ENCODE measurements at places on chromosomes 5 and 9.

GRCh38 chr5:129906177-129906887 lies 2.1 kb downstream of the CHSY3 start:
- no peak for DNase-seq

- no peak for DNase-seq
Observed at GRCh38 chr5:123186771-123187170, 97.7 kb downstream of the PRDM6 start.

GRCh38 chr5:28914297-28914696 lies 1875.9 kb upstream of the CDH9 start:
- no peak for DNase-seq

DNA sequence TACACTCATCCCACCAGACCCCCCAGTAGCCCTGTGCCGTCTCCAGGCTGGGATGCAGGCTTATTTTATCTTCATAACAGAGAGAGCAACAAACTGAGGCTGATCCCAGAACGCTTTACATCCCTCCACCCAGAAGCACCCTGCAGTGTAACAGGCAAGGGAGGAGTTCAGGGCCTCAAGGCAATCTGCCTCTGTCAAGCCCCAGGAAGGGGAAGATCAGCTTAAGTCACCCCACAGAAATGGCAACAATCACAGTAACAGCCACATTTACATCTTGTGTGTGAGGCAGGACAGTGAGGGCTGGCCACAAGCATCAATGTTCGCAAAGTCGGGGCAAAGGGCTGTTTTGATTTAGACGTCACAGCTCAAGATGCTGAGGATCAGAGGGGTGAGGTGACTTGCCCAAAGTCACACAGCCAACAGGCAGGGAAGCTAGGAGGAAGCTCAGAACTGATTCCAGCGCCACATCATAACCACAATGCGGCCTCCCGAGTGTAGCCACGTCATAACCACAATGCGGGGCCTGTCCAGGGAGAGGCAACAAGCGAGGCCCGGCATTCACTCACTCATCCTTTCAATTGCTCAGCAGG lies 14.4 kb downstream of the STK10 start:
- DNase-seq, result peak; percentile 41

DNA sequence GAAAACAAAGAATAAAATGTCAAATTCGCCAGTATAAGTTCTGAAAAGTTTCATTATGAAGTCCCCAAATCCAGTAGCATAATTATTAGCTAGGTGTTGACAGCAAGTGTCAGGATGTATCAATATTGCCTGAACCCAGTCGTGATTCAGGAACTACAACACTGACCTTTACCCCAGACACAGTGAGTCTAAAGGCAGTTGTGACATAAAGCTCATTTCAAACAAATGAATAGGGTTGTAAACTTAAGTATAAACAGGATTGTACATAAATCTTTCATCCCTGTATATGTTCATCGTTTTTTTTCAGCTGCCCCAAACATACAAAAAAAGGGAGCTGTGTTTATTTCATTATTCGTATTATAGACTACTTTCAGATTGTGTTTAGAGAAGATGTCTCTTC lies 385.7 kb downstream of the PLK2 start:
- no peak for DNase-seq

- no peak for DNase-seq
Observed at GRCh38 chr5:172733131-172733973, 37.6 kb downstream of the DUSP1 start.

- DNase-seq, result no peak
Observed at GRCh38 chr5:145681216-145681615, 153.9 kb downstream of the PRELID2 start.

DNA sequence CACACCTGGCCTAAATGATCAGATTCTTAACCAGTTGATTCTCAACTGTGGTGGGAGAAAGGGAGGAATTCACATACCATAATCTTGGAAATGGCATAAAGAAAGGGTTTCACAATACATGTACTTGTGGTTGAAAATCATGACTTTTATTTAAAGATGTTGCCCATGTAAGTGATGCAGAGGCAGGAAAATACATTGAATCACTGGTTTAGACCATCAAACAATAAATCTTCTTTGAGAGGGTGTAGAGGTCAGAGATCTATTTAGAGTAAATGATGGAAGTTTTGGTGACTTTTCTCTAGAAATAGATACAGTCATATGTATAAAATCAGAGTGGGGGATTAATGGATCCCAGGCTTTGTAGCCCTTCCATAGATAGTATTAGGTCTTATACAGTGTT lies 15.4 kb downstream of the NDUFS4 start:
- DNase-seq, result no peak

DNA sequence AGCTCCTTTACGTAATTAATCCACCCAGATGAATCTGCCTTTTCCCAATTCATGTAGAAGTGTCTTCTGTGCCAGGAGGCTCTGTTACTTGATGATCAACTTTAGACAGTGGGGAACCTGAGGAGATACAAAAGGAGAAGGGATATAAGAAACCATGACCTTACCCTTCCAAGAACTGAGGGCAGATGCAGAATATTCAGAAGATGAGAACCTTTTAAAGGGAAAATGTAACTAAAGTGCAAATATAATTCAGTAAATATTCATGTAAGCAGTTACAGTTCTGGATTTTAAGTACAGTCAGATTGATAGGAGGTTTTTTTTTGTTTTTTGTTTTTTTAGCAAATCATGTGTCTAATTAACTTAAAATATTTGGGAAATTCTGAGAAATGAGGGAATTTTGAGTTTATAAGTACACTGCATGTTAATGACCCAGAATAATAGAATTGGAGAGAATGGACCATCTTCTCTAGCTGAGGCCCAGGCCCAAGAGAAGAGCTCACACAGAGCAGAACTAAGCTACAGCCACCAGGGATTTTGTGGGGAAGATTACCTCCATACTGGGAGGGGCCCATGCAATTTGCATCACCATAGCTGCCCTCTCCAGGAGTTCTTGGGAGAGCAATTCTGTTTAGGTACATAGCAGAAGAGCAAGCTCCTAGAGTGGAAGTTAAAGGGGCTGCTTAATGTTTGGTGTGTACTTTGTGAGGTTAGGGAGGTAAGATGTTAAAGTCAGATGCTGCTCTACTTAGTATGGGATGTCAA lies 61.5 kb downstream of the SV2C start:
- DNase-seq, result no peak

- no peak for DNase-seq
Observed at GRCh38 chr9:4714266-4715016, 26.6 kb downstream of the AK3 start.

DNA sequence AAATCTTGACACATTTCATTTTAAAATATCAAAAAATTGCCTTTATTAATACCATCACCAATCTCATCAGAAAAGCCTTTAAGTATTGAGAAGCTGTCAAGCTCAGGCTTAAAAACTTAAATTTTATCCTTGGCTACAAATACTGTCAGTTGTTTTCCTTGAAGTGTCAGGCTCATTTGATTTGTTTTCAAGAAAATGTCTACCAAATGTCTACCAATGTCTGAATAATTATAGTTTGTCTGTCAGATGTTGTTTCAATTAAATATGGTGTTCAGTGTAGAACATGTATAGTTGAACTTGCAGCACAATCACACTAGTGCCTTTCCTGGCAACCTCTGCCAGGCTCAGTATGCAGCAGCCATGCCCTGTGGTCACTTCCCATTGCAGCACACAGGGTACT lies 455.2 kb upstream of the ADAMTS16 start:
- no peak for DNase-seq

- DNase-seq, result no peak
Observed at GRCh38 chr5:77337246-77337645, 126.8 kb downstream of the PDE8B start.

DNA sequence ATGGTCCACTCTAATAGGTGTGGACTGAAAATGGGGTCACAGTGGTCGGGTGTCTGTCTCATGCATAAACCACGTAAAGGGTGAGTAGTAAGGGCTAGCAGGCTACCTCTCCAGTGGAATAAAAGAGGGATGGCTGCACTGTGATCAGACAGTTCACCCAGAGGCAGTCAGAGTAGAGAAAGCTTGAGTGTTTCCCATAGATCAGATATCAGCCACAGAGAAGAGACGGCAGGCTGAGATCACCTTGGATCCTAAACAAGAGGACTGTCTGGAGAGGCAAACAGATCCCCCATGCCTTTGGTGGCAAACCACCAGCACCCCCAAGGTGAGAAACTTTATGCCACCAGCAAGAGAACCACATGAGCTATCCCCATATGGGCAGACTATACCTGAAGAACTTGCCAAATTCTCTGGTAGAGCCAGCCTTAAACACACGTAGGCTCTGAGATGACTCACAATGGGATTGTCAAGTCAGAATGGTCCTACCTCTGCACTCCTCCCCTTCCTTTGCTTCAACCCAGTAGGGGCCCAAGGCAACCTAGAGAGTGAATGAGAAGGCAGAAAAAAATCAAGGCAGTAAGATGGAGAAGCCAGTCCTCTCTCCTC lies 205.2 kb upstream of the MAP3K1 start:
- no peak for DNase-seq

DNA sequence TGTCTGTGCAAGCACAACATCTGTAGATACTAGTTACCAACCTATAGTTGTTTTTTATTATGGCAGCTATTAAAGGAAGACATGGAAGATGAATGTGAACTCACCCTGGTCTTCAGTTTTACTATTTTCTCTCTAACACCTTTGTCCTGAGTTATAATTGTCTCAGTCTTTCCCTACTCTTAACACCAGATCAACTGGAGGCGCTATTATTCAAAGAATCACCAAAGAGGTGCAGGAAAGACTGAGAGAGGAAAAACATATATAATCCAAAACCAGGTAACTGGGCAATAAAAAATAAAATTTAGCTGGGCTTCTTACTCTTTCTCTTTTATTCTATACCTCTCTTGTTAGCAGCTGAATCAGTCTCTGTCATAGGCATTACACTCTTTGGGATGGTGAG lies 134.2 kb upstream of the C6 start:
- no peak for DNase-seq

DNA sequence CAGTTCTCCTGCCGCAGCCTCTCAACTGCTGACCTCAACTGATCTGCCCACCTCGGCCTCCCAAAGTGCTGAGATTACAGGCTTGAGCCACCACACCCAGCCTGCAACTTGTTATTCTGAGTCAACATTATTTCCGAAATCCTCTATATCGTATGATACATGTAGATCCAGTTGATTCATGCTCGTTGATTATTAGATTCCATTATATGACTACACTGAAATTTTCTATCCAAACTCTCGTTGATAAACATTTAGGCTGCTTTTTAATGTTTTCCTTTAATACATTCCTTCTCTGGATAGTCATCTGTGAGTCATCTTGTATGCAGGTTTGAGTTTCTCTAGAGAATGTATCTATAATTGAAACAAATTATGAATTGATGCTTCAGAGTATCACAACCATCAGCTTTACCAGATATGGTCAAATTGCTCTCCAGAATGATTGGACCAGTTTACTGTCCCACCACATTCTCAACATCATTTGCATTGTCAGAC lies 4.1 kb downstream of the CDK7 start:
- no peak for DNase-seq

GRCh38 chr5:51983161-51983560 lies 599.9 kb downstream of the ISL1 start:
- no peak for DNase-seq

DNA sequence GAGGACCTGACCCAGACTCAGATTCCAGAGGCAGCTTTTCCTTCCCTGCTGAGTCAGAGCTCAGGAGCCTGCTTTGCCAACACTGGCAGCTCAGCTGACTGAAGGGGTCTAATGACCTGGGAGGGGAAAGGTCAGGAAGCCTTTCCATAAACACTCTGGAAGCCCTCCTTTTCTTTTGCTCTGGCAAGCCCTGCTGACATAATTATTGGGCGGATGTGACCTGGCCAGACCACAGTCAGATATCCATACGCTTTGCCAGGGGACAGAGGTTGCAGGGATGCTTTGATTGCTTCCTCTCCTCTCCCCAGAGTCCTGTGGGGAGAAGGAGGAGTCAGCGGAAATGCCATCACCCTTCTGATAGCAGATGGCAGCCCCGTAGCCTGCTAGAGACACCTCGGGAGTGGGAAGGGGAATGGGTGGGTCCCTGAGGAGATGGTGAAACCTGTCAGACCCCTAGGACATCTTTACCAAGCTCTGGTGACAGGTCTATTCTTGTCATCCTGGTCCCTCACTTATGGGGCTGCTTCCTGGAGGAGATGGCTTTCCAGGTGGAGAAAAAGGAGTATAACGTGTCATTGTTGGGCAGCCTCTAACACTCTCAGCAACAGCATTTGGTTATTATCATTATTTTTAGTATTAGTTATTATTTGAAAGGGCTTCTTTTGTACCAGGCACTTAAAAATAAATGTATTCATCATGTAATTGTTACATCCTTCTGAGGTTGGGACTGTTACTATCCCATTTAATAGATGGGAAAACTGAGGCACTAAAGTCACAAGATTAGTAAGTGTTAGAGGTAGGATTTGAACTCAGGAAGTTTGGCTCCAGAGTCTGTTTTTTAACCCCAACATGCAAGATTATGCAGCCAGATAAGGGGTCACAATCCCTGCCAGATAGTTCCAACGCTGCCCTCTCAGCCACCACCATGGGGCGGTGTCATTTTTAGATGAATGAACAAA lies 11.6 kb downstream of the COL27A1 start:
- DNase-seq, result no peak

GRCh38 chr9:124315882-124316281 lies 58.1 kb downstream of the NEK6 start:
- DNase-seq, result no peak

GRCh38 chr9:22337261-22337660 lies 109.4 kb upstream of the DMRTA1 start:
- no peak for DNase-seq

GRCh38 chr9:89330513-89330912 lies 12.2 kb downstream of the SECISBP2 start:
- DNase-seq, result no peak

DNA sequence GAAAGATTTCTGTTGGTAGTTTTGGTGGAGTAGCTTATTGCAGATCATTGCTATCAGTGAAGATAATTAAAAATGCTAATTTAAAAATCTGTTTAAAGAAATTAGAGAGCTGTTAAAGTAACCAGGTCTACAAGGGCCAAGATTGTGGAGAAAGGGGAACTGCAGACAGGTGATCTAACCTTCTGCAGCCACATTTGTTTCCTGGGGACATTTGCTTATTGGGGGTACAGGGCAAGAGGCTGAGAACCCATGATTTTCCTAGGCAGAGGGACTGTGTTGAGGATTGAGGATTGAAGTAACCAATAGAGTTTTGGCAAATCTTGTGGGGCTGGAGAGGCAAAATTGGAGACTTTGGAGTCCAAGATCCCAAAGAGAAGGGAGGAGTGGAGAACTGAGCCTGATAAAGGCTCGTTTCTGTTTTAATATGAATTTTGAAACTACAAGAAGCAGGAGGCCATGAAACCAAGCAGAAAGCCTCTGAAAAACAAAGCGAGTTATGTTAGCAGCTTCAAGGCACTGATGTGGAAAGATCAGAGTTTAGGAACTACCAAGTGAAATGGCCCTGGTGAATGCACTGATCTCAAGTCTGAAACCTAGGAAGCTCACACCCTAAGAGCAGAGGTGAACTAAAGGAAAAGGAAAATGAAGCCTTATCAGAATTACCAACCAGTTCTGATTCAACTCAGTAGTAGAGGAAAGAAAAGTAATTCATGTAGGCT lies 219.8 kb upstream of the C9orf72 start:
- no peak for DNase-seq

- no peak for DNase-seq
Observed at GRCh38 chr5:35182910-35183535, 47.3 kb downstream of the PRLR start.
